Ecto neural progenitor cell (in vitro differentiated cells): ENCODE measurements at places on chromosomes 16 and 17.

- no peak for DNase-seq
Measured at GRCh38 chr16:80733407-80733806, 71.0 kb downstream of the CDYL2 start.

GRCh38 chr17:7393613-7394451 is 493 bp downstream of the PLSCR3 start:
- DNase-seq: peak; percentile 74

GRCh38 chr17:33436321-33436720 is 143.2 kb upstream of the ASIC2 start:
- no peak for DNase-seq

GRCh38 chr17:65261152-65261551 is 124.0 kb downstream of the RGS9 start:
- DNase-seq: no peak

- DNase-seq: peak; percentile 77
Measured at GRCh38 chr16:67883872-67884261, 818 bp upstream of the NRN1L start.

GRCh38 chr17:56020369-56020768 is 132.9 kb upstream of the ANKFN1 start:
- no peak for DNase-seq

DNA sequence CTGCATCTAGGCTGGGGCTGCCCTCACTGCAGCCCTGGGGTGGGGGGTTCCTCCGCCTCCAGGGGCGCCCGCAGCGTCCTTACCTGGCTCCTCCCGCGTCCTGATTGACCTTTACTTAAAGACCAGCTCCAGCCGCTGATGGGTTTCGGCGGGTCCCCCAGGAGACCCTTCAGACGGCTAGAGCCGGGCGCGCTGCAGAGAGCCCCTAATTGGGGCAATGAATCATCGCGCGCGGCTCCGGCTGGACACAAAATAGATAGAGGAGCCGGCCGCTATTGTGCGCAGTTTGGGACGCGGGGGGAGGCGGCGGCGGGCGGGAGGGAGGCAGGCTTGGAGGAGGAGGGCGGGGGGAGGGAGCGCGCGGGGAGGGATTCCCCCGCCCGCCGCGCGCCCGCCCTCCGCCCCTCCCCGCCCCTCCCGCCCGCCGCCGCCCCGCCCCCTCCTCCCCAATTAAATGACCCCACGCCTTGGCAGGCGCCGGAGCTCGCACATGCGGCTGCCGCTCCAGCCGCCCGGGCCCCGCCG is 56.5 kb upstream of the CIBAR2 start:
- no peak for DNase-seq

DNA sequence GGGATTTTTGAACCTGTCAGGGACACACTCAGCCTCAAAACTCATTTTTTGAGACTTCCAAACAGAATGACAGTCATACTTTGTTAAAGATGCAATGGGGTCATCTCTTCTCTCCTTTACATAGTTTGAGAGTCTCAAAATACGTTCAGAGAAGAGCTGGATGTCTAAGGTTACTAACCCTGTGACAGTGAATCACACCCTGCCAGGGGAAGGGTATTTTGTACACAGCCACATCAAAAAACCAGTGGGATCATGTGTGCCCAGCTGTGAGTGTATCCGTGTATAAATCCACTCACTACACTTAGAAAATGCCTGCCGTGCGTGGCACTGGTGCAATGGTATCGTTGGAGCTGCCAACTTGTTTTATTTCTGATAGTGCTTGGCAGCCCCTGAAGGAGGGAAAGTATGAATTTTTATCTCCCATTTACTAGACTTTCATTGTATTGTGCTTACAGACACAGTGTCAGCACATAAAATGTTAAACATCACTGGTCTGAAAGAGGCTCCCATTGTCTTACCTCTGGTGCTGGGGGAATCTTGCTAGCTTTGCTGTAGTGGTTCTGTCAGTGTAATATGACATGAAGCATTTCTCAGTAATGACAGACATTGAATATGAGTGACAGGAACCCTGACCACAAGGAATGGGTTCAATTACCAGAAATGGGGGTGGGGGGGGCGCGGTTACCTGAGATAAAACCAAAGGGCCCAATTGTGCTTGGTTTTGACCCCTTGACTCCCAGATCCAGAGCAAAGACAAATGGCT is 256.3 kb downstream of the FTO start:
- DNase-seq: no peak

DNA sequence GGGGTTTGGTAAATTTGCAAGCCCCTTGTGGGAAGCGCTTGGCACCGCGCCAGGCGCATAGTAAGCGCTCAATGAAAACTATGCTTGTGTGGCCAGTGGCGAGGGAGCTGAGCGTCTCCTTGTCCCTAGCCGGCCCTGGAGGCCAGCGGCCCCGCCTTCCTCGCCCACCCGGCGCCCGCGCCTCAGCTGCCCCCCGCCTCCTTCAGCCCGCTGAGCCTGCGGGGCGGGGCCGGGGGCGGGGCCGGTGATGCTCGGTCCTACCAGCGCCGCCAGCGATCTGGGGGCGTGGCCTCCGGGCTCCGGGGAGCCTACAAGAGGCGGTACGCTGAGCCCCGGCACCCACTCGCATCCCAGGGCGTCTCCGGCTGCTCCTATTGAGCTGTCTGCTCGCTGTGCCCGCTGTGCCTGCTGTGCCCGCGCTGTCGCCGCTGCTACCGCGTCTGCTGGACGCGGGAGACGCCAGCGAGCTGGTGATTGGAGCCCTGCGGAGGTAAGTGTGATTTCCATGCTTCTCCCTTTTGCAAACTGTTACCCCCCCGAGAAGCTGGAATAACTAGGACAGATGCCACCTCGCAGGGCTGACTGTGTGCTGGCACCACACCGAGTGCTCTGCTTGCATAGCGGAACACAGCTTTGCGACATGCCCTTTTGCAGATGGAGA is at the start of gene CRISPLD2:
Gene CRISPLD2 (plus strand): TSS at position 342 of the 661 bp plus-strand sequence. CDS start 18,511 bp downstream, outside the sequence.
- DNase-seq: peak; percentile 95

DNA sequence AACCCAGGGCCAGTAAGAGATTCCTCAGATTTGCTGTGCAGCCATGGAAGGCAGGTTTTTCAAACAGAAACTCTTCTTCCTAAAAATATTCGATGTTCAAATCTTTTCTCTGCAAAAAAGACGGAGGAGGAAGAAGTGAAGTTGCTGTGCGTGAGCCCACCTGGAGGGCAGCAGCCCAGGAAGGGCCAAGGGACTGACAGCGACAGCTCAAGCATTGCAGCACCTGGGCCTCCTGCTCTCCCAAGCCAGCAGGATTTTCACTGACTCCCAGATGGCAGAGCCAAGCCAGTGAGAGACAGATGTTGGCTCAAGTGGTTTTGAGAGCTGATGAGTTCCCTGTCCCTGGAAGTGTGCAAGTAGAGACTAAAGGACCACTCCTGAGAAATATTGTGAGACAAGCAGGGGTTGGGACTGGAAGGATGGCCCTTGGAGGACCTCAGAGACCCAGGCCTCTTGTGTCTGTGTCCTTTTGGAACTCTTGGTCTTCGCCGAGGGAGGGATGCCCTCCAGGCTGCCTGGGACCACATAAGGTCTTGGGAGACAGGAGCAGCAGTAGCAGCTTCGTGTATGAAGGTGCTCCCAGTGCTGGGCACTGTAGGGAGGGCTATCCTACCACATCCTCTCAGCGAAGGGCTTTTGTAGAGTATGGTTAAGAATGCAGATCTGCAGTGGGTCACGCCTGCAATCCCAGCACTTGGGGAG is 29.3 kb upstream of the TNFRSF13B start:
- no peak for DNase-seq

DNA sequence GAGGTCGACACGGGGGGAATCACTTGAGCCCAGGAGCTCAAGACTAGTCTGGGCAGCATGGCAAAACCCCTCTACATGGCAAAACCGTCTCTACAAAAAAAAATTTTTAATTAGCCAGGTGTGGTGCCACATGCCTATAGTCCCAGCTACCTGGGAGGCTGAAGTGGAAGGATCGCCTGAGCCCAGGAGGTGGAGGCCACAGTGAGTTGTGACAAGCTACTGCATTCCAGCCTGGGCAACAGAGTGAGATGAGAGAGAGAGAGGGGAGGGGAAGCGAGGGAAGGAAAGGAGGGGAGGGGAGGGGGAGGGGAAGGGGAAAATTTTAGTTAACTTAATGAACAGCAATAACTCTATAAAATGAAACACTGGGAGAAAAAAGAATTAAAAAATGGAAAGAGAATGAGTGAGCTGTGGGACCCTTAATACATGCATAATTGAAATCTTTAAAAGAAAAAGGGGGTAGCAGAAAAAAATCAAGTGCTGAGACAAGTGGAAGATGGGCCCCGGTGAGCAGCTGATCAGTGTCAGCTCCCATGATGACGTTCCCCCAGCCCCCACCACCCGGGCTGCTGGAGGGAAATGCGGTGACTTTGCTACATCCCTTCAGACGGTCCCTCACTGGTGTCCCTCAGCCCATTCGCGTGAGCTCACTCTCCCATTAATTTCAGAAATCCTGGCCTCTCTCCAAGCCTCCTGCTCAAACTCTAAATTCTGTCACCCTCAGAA is 2.7 kb downstream of the ASGR2 start:
- DNase-seq: no peak

GRCh38 chr17:11950771-11951519 is 46.3 kb downstream of the ZNF18 start:
- no peak for DNase-seq

DNA sequence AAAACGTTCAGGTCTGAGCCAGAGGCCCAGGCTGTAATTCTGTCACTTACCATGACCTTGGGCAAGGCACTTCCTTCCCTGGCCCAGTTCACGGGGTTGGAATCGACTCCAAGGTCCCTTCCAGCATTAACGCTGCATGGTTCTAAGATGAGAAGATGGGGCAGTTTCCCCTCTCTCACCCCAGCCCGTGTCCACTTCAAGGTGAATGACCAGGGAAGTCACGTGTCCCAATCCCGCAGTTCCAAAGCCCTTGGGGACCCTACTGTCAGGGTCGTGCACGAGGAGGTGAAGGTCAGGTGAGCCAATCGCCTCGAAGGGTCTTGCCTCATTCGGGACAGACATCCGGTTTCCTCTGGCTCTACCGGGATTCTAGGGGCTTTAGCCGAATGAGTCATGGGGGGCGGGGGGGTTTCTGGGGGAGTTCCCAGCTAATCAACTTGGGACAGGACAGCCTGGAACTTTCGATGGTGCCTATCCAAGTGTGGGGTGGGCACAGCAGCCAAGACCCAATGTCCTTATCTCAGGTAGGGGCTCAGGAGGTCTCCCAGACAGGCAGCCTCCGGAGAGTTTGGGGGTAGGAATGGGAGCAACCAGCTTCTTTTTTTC is 762 bp upstream of the CSF3 start:
- no peak for DNase-seq
